ENCODE measurements at places on chromosomes 6 and 20.
A peak's percentile ranks its signal among the peaks of the same experiment; 100 is the strongest.

- DNase-seq, result no peak
These were observed 249.3 kb downstream of the PRKN start for GRCh38 chr6:162478192-162478671.

GRCh38 chr6:124960757-124961463 lies 1.3 kb upstream of the RNF217 start:
- no peak for DNase-seq

DNA sequence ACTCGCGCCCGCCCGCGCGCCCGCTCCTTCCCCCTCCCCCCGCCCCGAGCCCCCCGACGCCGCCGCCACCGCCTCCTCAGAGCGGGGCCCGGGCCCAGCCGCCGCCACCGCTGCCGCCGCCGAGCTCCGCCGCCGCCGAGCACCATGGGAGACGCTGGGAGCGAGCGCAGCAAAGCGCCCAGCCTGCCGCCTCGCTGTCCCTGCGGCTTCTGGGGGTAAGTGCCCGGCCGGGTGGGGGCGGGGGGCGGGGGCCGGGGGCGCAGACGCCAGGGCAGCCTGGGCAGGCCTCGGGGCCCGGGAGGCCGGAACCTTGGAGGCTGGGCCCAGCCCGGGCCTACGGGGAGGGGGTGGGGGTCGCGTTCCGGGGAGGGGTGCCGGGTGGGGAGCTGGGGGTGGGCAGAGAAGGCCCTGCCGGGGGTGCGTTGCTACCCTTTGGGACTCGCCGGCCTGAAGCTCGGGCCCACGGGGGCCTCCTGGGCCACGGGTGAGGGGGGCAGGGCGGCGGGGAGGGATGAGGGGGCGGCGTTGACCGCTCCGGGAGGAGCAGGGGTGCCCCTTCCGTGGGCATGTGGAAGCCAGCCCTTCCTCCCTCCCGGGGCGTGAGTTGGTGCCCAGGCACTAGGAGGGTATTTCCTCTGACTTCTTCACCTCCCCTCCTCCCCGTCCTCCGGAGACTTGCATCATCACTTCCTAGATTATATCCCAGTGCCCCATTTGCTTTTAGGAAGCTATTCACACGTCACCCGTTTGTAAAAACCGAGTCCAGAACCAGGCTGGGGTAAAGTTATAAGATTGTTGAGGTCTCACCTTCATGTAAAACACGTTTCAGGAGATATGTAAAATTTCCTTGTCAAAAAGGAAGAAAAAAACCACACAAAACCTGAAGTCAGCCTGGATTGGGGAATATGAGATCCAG lies 533 bp downstream of the ZFAND3 start:
- peak; percentile 7 for DNase-seq

- no peak for DNase-seq
These were observed 65.5 kb downstream of the ANKRD60 start for GRCh38 chr20:58162986-58163385.

DNA sequence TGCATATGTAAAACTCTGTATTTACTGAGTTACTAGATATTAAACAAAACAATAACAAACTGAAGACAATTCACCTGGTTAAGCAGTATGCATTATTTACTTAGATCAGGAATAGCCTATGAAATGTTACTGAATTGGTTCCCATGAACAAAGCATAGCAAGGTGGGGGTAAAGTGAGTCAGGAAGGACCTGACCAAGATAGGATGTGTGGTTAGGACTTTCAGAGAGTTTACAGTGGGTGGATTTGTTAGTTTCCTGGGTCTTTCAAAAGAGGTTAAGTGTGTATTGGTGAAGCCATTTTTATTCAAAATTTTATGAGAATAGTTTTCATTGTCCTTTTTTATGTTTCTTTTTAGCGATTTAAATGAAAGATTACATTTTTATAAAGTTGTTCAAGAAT lies 32.9 kb downstream of the TBPL1 start:
- DNase-seq, result no peak

- DNase-seq, result no peak
These were observed 31.5 kb downstream of the PMEPA1 start for GRCh38 chr20:57678340-57678739.

GRCh38 chr20:14266246-14266645 lies 71.2 kb downstream of the FLRT3 start:
- no peak for DNase-seq

DNA sequence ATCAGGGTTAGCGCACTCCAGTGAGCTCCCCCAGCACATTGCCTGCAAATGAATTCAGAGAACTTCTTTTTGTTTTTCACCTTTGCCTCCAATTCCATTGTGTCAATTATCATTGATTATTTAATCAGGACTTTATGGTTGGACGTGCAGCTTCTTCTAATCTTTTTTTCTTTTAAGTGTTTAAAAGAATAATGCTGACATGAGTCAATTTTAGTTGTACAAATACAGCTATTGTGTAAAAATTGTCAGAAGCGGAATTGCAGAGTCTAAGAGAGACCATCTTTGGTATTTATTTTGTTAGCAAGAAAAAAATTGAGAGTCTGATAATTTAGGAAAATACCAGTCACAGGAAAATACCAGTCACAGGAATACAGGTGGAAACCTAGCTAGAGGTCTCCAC lies 5.5 kb downstream of the ABT1 start:
- no peak for DNase-seq

GRCh38 chr6:124869416-124869815 lies 92.8 kb upstream of the RNF217 start:
- DNase-seq, result no peak

DNA sequence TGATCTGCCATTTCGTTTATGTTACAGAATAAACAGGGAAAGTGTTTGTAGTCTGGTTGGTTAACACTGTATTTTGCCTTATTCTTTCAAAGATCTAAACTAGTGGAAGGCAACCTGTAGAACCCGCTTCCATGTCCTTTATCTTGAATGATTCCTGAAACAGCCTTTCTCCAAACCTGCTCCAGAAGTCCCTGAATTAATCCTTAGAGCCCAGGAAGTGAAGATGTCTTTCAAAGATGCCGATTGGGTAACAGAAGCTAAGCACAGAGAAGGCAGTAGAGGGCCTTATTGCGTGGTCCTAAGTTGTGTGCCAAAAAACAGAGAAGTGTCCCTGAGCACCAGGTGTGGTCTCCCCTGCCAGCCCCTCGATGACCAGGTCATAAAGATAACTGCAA lies 19.2 kb upstream of the ZSCAN16 start:
- DNase-seq, result no peak

DNA sequence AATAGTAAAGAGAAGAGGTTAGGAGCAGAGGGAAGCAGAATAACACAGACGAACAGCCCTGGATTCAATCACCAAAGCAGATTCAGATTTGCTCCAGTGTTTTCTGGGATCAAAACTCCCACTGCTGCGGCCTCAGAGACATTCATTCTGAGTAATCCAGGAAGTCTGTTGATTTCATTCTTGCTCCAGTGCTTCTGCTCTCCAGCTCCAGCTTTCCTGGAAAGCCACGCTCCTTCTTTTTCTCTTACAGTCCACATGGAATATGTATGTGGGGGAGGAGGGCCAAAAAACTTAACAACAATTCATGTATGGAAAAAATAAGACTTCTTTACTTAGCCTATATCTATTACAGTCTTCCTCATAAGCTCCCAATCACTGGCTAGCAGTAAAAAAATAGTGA lies 26.4 kb upstream of the UST start:
- DNase-seq, result no peak

GRCh38 chr20:48843057-48843806 lies 15.4 kb upstream of the PREX1 start:
- no peak for DNase-seq

DNA sequence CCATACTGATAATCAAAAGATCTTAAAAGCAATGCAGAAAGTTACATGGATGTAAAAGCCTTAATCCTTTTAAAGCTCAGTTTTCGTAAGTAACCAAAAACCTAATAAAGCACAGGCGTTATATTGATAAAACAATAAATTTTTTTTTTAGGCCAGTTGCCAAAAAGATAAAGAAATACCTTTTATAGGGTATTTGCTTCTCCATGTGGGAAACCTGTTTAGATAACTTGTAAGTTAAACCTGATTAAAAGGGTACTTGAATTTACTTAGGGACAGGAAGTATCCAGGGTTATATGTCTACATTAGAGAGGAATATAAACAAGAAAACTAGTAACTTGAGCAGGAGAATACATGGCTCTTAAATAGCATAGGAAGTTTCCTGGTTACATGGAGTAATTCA lies 21.1 kb downstream of the FBXO9 start:
- DNase-seq, result no peak

DNA sequence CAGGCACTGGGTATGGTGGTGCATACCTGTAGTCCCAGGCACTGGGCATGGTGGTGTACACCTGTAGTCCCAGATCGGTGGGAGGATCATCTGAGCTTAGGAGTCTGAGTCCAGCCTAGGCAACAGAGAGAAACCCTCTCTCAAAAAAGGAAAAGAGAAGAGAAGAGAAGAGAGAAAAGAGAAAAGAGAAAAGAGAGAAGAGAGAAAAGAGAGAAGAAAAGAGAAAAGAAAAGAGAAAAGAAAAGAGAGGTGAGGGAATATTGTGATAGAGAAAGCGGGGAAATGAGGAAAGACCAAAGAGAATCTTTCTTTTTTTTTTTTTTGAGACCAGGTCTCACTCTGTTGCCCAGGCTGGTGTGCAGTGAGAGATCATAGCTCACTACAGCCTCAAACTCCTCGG lies 108.7 kb downstream of the ARHGAP18 start:
- DNase-seq, result no peak

- no peak for DNase-seq
These were observed 156.9 kb downstream of the MAFB start for GRCh38 chr20:40532103-40532502.

DNA sequence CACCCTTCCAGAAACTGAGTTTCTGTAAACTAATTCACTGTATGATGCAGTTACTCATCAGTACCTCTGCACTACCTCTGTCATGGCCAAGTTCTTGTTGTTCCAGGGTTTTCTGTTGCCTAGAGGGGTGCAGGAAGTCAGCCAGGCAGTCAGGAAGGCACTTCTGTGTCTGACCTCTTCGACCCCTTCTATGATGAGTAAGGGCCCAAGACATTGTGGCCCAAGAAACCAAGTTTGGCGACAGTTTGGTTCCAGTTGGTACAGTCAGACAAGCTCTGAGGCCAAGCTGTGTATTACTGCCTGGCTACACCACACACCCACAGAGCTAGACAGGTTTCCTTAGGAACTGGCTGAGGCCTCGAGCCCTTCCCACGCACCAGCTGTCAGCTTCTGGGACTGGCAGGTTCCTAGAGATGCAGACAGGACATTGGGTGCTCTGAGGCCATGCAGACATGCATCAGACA lies 41.2 kb downstream of the TRAF3IP2 start:
- no peak for DNase-seq

GRCh38 chr20:58160451-58161061 lies 67.9 kb downstream of the ANKRD60 start:
- DNase-seq, result no peak

DNA sequence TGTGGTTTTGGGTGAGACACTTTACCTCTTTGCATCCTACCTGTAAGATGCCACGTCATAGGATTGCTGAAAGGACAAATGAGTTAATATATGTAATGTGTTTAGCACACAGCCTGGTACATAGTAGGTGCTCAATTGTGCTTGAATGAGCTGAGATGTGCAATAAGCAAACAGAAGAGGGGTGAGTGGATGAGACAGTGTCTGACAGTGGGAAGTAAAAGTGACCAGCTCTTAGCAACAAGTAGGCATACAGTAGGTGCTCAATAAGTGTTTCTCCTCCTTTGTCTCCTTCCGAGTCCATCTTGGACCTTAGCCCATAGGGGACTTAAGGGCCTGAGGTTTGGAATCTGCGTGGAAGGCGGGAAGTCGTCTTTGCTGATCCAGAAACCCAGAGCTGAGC lies 104.7 kb downstream of the CEBPB start:
- no peak for DNase-seq

- DNase-seq, result no peak
These were observed 609 bp downstream of the L3MBTL1 start for GRCh38 chr20:43508106-43508505.

DNA sequence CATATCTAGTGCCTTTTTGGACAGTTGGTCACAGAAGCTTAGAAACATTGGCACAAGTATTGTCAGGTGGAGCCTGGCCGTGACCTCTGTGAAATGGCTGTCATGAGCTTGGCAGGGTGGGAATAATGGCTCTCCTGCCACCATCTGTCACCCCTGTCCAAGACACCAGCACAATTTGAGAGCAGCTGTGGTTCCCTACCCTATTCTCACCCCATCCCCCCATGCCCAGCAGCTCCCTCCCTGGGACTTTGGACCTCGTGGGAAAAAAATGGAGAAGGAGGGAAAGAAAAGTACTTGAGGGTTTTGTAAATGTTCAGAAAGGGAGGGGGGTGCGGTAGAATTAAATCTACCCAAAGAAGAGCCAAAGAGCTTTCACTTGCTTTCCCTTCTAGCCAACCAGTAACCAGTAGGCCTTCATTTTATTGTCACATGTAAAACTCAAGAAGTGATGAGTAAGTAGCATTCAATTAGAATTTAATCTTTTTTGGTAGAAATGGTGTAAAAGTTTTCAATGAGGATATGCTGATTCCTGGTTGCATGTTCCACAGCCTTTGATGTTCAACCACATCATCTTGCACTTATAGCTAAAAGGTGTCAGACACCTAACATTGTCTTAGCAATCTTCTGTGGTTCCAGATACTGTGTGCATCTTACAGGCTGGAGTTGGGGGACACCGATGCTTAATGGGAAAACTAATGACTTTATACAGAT lies 263.5 kb upstream of the TAB2 start:
- DNase-seq, result no peak

- DNase-seq, result no peak
These were observed 177.3 kb upstream of the CCN2 start for GRCh38 chr6:132128424-132128823.

GRCh38 chr20:20215976-20216727 lies 151.8 kb upstream of the INSM1 start:
- DNase-seq, result no peak

- no peak for DNase-seq
These were observed 557.2 kb upstream of the ARID1B start for GRCh38 chr6:156219973-156220372.

DNA sequence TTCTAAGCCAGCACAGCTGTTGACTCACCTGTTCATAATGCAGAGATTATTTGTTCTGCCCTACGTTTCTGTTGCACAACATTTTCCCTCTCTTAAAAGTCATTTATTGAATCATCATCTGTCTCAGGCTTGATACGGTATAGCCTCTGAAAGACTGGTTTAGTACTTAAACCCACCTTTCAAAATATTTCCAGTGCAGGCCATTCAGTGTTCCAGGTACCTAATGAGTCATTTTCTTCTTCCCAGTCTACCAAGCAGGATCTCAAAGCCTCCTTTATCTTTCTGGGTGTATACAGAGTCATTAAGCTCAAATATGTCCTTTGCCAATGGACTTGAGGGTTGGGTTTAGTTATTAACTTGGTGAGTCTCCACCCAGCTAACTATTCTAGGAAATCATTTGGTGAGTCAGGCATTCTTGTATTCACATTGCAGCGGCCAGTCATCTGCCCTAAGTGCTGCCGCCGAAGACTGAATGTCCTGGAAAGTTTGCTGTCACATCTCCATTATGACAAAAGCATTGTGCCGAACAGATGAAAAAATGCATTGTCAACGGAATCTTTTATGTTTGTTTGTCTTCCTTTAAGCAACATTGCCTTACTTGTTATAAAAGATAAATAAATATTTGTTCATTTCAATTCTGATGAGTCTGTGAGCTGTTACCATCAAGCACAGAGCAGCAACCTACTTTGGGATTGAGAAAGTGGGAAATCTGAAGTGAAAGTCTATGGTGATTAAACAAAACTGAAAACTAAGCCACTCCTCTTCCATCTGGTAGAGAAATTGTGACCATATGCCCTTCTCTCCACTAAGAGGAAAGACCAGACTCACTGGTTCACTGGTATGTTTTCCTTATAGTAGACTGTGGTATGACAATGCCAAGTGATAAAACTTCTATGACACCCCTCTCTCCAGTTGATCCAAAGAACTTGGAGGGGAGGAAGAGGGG lies 14.3 kb upstream of the FAM135A start:
- no peak for DNase-seq

- DNase-seq, result no peak
These were observed at the start of gene TULP1 for GRCh38 chr6:35512740-35513139. TULP1 (minus strand) TSS chr6:35512896; CDS start chr6:35512858, 38 bp downstream.

- no peak for DNase-seq
These were observed 1.0 kb downstream of the TGM2 start for GRCh38 chr20:38164069-38164468.
